ENCODE measurements at places on chromosomes 5 and 9.
A peak's percentile ranks its signal among the peaks of the same experiment; 100 is the strongest.

DNA sequence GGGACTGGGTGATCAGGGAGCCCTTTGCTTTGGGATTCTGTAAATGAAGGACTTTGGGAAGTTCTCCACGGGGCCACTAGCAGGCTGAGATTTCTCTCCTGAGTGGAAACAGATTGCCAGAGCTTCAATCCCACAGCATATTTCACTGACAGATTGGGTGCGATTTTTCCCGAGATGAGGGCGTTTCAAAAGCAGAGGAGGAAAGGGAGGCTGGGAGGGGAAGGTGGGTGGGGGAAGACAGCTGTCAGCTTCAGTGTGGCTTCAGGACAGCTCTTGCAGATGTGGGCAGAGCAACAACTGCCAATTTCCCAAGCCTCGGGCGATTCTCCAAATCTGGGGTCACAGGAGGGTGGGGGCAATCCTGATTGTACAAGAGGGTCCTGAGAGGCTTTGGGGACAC lies 258.5 kb upstream of the ADRA1B start:
- DNase-seq, result peak; percentile 49

DNA sequence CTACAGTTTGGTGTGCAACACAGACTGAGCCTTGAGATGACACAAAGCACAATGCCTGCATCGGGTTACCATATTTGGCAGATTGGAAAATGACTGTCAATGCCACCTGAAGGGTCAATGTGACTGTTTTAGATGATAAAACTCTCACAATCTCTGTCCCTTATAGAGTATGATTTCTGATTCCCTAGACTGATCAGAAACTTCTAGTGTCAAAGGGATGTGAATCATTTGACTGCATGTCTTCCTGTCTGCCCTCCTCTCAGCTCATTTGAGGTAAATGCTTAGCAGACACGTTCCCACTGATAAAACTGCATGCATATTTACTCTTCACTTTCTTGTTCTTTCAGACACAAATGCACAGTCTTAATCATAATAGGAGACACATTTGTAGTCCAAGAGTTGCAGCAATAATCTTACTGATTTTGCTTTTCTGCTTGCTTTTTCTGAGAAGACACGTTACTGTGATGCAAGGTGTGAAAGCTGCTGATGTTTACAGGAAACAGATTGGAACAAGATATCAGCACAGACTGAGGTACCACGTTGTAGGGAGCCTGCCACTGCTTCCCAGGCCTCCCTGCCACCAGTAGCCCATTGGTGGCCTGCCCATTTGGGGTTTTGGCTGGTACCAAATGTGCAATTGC lies 77.8 kb downstream of the GCNT4 start:
- DNase-seq, result no peak

DNA sequence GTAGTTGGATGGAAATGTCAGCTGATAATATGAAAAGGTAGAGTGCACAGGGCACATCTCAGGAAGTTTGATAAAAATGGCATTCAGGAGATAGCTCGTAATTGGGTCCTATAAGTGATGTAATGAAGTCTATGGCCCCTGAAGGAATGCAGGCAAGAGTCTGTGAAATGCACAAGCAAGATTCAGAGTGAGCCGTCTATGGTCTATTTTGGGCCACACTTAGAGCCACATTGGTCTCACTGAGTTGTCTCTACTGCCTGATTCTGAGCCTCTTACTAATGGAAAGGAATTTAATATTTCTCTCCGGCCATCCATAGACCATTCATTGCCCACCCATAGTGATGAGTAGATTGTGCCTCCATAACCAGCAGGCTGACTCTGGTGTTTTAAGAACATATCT lies 111.3 kb upstream of the KCNN2 start:
- no peak for DNase-seq

- DNase-seq, result no peak
These were observed 216.0 kb upstream of the KLF4 start for GRCh38 chr9:107705521-107705920.

GRCh38 chr9:14056316-14056861 lies 257.6 kb downstream of the NFIB start:
- no peak for DNase-seq

GRCh38 chr5:113052041-113052795 lies 75.6 kb downstream of the DCP2 start:
- no peak for DNase-seq

DNA sequence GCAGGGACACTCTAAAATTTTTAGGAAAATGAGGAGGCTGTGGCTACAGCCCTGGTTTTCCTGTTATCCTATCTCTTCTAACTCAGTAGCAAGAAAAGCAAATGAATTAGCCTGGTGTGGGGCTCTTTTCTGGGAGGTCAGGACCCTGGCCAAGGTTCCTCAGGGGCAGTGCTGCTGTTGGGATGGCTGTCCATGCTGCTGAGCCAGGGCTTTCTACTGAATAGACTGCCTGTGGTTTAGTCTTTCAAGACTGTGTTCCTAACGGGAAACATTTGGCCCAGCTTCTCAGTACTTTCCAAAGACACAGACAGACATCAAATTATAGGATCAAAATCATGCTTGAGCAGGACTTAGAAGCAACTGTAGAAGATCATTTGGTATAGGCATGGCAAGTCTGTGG lies 18.1 kb downstream of the TNC start:
- DNase-seq, result no peak
